Activated T-helper 1 cell treated with Interleukin-2 at 50 U/mL for 16 hours (primary cell): ENCODE measurements at places on chromosomes 16 and 17.
A peak's percentile ranks its signal among the peaks of the same experiment; 100 is the strongest.

GRCh38 chr17:18981642-18982424 is 22.7 kb downstream of the FAM83G start:
- DNase-seq = no peak

- DNase-seq = no peak
Measured at GRCh38 chr16:18983565-18984434, at the start of gene TMC7. Gene TMC7, plus strand, starts transcription at chr16:18983934. Its CDS starts 130 bp downstream, at chr16:18984064.

DNA sequence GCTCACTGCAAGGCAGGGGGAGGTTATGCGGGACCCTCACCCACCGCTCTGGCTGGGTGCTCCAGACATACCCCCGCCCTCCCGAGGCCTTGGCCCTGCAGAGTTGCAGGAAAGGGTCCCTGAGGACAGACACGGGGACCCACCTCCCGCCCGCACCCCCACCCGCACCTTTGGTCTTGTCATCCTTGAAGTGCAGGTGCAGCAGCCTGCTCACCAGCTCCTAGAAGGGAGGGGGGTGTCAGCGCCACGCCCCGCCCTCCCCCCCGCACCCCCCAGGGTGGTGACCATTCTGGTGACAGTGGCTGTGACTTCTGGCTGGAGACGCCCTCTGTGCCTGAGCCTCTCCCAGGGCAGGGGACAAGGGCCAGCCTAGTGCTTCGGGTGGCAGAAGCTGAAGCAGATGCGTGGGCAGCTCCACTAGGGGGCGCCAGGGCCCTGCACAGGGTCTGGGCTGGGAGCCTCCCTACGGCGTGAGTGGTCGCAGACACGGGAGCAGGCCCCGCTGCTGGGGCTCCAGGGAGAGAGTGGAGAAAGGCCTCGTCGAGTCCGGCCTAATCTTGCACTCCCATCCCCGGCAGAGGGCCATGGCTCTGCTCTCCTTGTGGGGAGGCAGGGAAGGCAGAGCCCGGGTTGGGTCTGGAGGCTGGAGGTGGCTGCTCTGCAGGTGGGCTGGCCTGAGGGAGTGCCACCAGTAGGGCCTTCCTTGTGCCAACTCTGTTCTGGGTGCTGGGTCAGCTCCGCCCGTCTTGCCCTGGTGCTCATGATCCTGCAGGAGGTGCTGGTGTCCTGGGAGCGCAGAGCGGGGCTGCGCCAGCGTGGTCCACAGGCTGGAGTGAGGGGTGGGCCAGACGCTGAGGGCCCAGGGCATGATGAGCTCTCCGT is 2.7 kb downstream of the CENPX start:
- peak; percentile 41 for DNase-seq

DNA sequence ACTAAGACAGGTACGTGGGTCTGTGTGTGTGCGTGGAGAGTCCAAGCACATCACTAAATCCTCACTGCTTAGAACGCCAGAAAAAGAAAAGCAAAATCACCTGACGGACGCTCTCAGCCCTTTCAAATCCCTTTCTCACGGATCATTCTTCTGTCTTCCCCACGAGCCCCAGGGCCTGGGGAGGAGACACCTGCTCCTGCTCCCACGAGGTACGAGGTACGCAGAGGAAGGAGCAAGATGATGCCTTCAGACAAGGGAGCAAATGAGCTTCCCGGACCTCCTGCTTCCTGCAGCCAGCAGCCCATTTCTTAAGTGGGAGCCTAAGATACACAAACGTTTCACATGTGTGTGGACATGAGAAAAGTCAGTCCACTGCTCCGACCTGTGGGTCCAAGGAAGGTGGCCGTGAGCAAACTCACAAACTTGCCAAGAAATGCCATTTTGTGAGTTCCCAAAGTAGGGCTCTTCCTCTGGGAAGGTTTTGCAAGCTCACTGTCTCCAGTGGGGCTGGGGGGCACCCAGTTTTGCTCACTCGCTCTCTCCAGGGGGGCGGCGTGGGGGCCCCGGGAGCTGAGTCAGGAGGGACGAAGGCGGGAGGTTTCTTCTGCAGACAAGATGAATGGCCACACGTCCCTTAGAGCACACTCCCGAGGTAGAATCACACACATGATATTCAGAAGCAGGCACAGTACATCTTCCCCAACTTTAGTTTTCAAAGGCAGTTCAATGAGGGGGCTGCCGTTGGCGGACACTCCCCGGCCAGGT is 68.1 kb downstream of the MRM3 start:
- DNase-seq = no peak

DNA sequence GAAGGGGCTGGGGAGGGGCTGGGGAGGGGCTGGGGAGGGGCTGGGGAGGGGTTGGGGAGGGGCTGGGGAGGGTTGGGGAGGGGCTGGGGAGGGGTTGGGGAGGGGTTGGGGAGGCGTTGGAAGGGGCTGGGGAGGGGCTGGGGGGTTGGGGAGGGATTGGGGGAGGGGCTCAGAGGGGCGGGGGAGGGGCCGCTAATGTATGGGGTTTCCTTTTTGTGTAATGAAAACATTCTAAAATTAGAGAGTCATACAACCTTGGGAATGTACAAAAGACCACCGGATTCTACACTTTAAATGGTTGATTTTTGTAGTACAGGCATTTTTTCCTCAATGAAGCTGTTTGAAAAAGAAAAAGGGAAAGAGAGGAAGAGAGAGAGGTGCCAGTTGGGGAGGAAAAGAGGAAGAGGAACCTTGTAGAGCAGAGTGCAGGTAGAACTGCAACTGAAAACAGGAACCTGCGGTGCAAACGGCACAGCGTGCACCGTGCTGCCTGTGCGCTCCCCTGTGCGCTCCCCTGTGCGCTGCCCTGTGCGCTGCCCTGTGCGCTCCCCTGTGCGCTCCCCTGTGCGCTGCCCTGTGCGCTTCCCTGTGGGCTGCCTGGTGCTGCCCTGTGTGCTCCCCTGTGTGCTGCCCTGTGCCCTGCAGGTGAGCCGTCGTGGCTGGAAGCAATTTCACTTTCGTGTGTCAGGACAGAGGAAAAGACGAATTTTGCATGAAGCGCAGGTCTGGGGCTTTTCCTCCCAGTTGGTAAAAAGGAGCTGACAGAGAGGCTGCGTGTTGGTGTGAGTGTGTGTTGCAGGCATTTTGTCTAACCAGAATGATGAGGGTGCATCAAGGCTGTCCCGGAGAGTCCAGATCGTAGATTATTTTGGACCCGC is 40.8 kb downstream of the METRNL start:
- no peak for DNase-seq

- no peak for DNase-seq
Measured at GRCh38 chr17:36673637-36674277, 72.4 kb downstream of the MRM1 start.

- DNase-seq = no peak
Measured at GRCh38 chr17:6177941-6178694, 107.9 kb downstream of the WSCD1 start.

DNA sequence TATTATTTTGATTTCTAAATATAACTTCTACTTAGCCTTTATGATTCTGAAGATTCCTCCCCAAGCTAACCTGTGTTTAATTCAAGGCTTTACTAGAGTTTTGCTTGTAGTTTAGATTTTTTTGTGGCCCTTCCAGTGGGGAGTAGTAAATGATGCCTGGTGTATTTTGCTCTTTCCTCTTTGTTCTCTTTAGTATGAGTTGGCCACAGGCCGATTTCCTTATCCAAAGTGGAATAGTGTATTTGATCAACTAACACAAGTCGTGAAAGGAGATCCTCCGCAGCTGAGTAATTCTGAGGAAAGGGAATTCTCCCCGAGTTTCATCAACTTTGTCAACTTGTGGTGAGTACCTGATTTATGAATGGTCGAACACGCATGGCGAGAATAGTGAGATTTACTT is 108.3 kb downstream of the MAP2K4 start:
- DNase-seq = no peak
